ENCODE measurements at places on chromosomes 3 and 15.

DNA sequence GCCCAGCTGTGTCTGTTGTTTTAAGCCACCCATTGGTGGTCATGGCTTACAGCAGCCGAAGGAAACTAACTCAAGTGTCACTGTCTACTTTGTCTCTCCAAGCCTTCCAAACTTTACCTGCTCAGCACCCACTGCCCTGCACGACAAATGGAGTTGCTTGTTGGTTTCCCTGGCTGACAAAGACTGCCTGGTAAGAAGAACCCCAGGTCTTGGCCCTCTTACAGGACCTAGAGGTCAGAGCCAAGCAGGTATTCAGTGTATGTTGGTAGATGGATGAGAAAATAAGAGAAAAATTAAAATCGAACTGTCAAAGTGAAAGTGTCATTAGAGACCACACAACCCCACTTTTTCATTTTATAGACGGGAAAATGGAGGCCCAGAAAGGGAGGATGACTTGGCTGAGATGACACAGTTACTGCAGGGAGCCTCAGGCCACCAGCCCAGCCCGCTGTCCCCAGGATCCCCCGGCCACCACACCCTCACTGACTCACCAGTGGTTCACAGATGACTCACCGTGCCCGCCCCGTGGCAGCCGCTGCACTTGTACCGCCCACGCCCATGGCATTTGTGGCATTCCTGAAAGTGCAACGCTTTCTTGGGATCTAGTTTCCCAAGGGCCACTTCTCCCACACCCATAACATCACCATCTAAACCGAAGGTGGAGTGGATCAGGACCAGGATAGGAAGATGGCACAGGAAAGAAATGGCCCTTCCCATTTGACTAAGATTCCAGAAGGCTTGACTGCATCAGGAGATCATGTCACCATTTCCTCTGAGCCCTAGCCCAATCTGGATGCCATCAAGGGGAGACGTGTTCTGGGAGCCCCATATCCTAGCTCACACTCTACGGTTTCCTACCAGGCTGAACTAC, 15.2 kb downstream of the SSUH2 start:
- no peak for DNase-seq

DNA sequence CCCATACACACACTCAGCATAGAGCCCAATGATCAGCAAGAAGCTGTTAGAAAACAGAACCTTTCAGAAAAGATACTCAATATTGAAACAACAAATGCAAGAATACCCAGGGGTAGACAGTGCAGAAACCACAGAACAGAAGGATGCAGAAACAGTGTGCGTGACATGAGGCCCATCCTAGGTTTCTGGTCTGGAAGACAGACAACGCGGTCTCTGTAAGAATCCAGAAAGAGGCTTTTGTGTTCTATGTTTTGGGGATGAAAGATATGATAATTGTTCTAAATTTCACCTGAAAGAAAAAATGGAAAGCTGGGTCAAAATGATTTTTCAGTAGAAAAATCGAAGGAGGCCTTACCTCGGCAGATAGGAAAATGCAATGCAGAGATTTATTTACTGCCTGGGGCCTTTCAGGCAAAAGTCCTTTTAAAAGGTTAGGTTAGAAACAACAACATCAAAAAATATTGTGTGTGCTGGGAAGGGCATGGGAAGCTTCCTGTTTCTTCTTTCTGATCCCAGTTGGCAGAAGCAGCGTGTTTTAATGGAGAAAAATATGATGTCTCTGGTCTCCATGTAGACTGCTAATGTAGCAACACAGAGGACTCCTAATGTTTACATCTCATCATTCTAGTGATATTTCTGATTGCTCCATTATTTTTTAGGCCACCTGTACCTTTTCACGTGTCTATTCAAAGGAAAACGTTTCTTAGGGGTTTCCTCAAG, 17.0 kb downstream of the SYNM start:
- DNase-seq, result no peak

DNA sequence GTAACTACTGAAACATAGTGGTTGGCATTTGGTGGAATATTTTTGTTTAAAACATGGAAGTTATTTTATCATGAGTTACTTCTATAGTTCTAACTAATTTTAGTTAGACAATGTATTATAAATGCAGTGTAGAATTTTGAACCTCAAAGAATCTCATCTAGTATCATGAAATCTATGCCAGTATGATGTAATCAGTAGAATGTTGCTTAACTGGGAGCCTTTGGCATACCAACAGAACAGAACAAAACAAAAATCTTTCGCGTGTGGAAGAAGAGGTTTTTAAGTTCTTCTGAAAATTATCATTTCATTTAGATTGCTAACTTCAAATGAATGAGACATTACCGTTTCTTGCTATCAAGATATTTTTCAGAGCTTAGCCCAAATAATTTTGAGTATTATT, 98.4 kb upstream of the LRRFIP2 start:
- no peak for DNase-seq

GRCh38 chr3:7518026-7518425, 657.1 kb downstream of the GRM7 start:
- no peak for DNase-seq

- no peak for DNase-seq
Measured at GRCh38 chr3:120764206-120764605, 21.7 kb downstream of the GTF2E1 start.

- DNase-seq, result peak; percentile 70
Measured at GRCh38 chr15:45187894-45188830, at the start of gene SHF. SHF (minus strand) TSS chr15:45187966; CDS start chr15:45187951, 15 bp downstream.

DNA sequence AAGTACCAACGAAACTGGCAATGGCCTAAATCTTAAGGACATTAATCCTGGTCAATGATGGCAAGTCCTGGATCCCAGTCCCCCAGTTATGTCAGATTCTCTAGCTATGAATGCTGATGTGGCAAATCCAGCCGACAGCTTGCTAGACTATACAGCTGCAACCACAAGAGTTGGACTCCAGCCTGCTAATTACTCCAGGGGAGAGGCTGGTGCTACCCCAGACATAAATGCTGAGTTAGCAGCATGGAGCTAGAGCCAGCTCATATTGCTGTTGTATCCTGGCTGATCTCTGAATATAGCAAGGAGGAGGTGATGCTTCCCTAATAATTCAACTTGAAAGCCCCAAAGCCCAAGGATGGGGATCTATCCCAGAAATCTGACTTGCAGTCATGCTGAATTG, 207.1 kb downstream of the LRRN1 start:
- no peak for DNase-seq

DNA sequence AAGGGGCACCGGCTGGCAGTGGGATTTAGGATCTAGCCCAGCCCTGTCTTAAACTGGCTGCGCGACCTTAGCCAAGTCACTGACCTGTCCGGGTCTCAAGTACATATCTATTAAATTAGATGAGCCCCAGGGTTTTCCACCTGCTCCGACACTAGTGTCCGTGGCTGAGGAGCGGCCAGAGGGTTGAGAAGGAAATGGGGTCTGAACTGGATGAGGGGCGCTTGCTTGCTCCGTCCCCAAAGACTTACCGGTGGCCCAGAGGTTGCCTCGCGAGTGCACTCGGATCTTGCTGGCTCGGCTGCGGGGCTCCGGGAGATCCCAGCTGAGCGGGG, 285 bp downstream of the NMB start:
- DNase-seq, result no peak

DNA sequence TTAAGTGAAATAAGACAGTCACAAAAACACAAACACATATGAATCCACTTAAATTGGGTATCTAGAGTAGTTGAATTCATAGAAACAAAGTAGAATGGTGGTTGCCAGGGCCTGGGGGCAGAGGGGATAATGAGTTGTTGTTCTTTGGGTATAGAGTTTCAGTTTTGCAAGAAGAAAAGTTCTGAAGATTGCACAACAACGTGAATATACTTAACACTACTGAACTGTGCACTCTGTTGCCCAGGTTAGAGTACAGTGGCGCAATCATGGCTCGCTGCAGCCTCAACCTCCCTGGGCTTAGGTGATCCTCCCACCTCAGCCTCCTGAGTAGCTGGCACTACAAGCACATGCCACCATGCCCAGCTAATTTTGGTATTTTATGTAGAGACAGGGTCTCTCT, 14.9 kb downstream of the GRAMD2A start:
- DNase-seq, result no peak

- no peak for DNase-seq
Measured at GRCh38 chr3:14124223-14124614, 451 bp downstream of the CHCHD4 start.

GRCh38 chr15:99273801-99274200, 22.5 kb downstream of the LRRC28 start:
- no peak for DNase-seq

- DNase-seq, result no peak
Measured at GRCh38 chr15:86082619-86083380, 3.1 kb downstream of the AGBL1 start.

DNA sequence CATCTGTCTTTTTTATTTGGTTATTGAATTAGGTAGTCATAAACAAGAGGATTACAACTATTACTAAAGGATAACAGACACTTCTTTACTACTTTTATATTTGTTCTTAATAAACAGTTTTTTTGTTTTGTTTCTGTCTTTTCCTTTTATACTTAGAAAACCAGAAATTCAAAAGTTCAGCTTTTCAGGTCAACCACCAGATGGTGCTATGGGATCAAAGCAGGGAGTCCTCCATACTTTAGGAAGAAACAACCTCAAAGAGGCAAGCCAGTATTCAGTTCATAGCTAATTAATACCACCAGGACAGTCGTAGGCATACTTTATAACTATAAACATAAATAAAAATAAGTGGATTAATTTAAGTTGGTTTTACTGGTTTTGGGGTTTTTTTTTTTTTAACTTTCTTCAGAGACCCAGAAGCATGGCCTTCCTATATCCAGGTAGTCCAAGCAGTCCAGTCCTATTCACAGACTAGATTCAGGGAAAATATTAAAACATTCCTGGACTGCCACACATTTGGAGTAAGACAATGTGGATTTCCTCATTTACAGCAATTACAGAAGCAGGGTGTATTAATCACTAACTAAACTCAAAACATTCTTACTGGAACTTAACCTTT, 16.0 kb upstream of the EID1 start:
- peak; percentile 61 for DNase-seq

DNA sequence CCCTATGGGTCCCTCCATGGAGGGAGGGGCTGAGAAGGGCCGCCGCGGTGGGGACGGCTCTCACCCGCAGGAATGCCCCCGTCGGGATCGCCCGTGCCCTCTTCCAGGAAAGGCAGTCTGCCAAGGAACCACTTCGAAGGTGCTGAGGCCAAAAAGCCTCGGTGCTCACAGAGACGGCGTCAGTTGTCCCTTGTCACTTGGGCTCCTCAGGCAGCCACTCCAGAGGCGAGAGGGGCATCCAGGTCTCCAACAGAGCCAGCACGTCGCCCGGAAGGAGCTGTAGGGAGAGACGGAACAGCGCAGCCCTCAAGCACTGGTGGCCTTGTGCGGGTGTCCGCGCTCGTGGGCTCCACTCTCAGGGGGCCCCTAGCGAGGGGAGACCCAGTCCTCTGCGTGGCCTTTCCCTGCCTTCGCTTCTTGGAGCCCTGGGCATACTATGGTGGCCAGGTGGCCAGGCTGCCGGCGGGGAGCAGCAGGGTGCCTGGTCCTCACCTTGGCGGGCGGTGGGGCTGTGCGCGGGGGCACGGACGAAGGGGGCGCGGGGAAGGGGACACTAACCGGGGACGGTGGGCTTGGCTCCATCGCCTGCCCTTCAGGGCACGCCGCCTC, 994 bp downstream of the MESP1 start:
- DNase-seq, result no peak

DNA sequence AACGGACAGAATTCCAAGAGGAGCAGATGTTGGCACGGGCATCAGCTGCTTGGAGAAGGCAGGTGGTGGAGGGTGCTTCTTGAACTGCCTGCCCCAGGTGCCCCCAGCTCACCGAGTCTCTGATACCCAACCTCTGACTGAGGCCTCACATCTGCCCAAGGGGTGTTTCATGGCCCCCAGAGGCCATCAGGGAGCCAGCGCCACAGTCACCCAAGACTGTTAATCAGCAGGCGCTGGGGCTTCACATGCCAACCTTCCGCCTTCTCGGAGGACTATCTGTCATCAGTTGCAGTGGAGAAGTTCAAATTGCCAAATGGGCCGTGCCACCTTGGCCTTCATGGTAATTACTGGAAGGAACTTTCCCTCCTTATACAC, 61.9 kb upstream of the SLC6A1 start:
- DNase-seq, result no peak

- no peak for DNase-seq
Measured at GRCh38 chr3:161337311-161337710, 34.0 kb downstream of the SPTSSB start.

GRCh38 chr3:127637971-127638370, 9.0 kb downstream of the PODXL2 start:
- no peak for DNase-seq

- DNase-seq, result no peak
Measured at GRCh38 chr3:81245043-81245442, 516.4 kb downstream of the GBE1 start.

- no peak for DNase-seq
Measured at GRCh38 chr3:18649666-18650363, 224.7 kb upstream of the SATB1 start.

- no peak for DNase-seq
Measured at GRCh38 chr15:41893422-41894250, at the start of gene SPTBN5. SPTBN5 (minus strand) TSS chr15:41894053; CDS start chr15:41893497, 556 bp downstream.

GRCh38 chr3:26312816-26313215, 309.8 kb upstream of the LRRC3B start:
- DNase-seq, result no peak

GRCh38 chr15:101306341-101307047, 11.4 kb upstream of the SNRPA1 start:
- DNase-seq, result no peak

GRCh38 chr3:55620351-55621025, 133.4 kb upstream of the WNT5A start:
- no peak for DNase-seq

GRCh38 chr3:113117511-113118234, 93.7 kb upstream of the BOC start:
- no peak for DNase-seq

DNA sequence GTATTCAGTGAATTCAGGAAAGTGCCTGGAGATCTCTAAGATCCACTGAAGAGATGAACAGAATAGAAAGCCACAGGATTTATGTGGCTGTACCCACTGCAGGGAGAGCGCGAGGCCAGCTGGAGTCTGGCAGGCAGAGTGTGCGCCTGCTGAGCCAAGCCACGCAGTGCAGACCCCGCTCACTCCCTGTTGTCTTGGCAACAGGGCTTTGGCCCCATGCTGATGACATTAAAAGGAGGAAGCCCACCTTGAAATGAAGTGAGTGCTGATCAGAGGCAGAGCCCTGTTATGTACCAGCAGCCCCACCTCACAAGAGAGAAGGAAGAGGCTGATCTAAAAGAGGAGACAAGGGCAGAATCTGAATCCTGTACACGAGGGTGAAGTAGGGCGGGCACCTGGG, 36.7 kb downstream of the PXYLP1 start:
- DNase-seq, result no peak

- DNase-seq, result no peak
Measured at GRCh38 chr3:31277582-31277981, 255.1 kb upstream of the STT3B start.

- DNase-seq, result no peak
Measured at GRCh38 chr3:53725387-53725995, 120.7 kb downstream of the CHDH start.

- DNase-seq, result peak; percentile 48
Measured at GRCh38 chr3:136624894-136625815, 127.0 kb downstream of the STAG1 start.

GRCh38 chr3:24522146-24522579, 27.5 kb upstream of the THRB start:
- no peak for DNase-seq

GRCh38 chr15:97708252-97708651, 252.3 kb upstream of the ARRDC4 start:
- DNase-seq, result no peak
